ENCODE measurements at places on chromosomes 7 and 10.

DNA sequence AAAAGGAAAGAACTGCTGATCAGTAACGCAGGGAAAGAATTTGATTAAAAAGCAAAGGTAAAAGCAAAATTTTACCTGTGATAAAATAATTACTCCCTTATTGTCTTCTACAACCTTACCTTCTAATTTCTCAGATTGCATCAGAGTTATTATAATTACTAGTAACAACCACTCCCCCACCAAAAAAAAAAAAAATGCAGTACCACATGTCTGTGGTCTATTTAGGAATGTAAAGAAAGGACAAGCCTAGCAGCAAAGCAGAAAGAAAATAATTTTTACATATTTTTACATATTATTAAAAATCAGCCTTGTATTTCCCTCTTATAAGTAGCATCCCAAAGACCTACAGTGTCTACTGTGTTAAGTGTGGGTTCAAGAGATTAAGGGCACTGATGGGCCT, 430.4 kb downstream of the TFEC start:
- DNase-seq = no peak

- no peak for DNase-seq
Observed at GRCh38 chr7:64308016-64308270, 5.8 kb upstream of the ZNF736 start.

GRCh38 chr10:80461208-80462183, 7.4 kb downstream of the TSPAN14 start:
- no peak for DNase-seq

GRCh38 chr7:55548295-55548731, 24.0 kb downstream of the VOPP1 start:
- DNase-seq = no peak

DNA sequence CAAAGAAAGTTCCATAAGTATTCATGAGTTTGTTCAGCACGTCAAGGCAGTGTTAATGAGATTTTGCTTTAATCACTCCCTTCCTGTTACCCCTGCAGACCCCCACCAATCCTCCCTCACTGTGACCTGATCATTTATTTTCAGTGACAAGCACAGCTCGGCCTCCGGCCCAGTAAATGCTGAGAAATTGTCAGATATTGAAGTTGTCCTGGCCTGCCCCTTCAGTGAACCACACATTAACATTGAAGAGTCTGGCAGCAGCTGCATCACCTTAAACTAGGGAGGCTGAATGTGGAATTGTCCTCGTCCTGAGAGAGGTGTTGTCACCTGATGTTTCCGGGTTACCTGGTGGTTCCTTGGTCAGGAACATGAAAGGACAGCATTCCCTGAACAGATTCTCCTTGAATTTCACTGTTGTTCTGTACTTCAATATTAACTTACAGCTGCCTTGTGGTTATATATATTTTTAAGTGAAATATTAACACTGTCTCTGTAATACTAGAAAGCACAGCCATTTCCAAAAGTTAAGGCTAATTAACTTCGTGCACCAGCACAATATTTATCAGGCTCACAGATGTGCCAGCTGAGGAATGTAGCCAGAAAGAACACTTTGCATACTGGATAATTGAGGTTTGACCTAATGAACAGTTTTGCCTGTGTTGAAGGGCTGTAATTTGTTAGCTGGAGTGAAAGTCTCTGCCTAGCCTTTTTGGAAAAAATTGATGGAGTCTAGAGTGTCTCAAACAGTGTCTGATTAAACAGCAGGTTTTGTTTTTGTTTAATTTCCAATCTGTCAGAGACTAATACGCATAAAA, 265.3 kb downstream of the HDAC9 start:
- no peak for DNase-seq

- DNase-seq = no peak
Observed at GRCh38 chr7:8566016-8566415, 132.6 kb downstream of the NXPH1 start.

DNA sequence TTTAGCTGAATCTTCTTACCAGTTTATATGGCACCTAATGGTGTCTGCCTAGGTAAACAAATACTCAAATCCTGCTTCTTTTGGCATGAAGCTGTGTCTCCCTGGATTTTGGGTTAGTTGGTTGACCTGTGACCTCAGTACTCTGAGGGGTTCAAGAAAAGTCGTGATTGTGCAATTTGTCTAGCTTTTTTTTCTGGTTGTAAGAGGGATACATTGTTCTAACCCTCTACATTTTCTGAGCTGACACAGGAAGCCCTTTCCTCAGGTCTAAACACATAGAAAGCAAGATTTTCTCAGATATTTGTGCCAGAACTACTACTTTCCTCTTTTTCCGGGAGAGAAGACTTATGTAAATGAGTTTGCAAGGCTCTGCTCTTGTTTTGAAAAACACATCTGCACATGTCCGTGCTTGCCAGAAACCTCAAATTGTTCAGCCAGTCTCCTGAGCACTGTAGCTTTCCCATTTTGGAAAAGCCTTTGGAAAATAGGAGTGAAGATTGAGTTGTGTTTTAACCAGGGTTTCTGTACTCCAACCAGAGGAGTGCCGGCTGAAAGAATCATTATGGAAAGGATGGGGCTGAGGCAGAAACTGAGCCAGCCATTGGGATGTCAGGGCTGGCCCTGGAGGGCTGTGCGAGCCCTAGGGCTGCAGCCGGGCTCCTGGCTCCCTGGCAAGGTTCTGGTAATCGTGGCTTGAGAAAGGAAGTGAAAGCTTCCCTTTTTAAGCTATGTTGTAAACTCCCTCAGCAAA, 31.3 kb upstream of the CXCL12 start:
- DNase-seq = no peak

GRCh38 chr7:29485339-29486190, 78.1 kb upstream of the PRR15 start:
- DNase-seq = peak; percentile 57

GRCh38 chr7:74371381-74372341, 82.0 kb upstream of the GTF2IRD1 start:
- DNase-seq = peak; percentile 21

- no peak for DNase-seq
Observed at GRCh38 chr10:42111661-42112330, 526.6 kb downstream of the ZNF33B start.

GRCh38 chr10:117569610-117570390, 27.3 kb downstream of the EMX2 start:
- no peak for DNase-seq

DNA sequence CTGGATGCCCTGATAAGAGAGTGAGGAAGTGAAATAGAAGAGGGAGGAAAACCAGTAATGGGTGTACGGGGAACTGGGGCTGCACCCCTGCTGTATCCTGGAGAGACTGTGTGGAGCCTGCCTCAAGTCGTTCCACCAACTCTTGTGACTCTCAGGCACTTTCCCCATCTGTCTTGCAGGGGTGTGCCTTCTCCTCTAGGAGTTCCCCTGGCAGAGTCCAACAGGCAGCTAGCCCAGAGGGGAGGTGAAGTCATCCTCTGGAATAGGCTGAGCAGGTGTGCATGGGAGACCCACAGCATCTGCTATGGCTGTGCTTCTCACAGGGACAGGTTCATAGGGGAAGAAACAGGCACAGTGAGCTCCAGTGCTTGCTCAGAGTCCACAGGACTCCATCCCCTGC, 46.8 kb downstream of the WIPF3 start:
- DNase-seq = no peak

DNA sequence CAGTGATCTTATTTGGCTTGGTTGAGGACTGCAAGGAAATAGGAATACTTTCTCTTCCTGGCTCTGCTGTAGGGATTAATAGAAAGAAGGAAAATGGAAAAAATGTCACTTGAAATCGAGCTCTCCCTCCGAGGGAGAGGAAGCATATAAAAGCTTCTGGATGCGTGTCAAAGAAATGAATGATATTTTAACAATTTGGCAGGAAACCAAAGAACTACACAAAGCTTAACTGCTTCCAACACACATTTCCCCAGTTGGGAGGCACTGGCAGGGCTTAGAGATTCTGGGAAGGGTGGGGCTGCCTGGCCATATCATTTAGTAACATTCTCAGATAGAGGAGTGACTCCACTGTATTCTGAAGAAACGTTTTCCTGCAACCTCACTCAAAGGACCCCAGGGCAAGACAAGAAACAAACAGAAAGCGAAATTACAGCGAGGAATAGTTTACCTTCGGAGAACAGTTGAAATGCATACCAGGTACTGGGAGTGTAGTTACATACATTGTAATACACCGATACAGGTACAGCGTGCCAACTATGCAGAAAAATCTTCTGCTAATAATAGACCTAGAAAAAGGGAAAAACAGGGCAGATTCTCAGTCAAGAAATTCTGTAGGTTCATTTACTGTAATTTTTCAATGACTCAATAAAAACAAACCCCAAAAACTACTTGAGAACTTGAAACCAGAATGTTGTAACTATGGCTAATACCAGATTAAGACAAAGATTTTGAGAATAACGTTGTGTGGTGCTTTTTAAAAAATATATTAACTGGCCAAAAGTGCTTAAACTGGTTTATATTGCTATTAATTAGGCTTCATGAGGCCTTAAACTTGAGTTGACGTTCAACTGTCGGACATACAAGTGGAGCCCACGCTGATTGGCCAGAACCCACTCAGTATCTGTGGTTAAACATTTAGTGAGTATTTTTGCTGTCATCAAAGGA, 75.7 kb upstream of the ASAH2 start:
- no peak for DNase-seq

DNA sequence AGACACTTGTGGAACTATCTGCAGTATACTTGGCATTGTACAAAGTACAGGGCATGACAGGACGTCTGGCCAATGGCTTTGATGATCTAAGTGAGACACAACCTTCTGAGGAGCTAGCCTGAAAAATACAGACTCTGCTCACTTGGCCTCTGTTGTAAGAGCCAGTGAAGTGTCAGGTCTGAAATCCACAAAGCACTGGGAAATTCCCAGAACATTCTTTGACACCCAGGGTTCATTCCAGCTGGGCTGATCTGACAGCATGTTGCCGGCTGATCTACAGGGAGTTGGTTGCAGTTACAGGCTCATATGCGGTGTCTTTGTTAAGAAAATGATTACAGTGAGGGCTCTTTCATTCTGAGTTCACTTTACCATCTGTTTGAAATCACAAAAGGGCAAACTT, 354.6 kb downstream of the PHF14 start:
- DNase-seq = no peak

GRCh38 chr10:23521735-23522134, 82.9 kb downstream of the OTUD1 start:
- no peak for DNase-seq

DNA sequence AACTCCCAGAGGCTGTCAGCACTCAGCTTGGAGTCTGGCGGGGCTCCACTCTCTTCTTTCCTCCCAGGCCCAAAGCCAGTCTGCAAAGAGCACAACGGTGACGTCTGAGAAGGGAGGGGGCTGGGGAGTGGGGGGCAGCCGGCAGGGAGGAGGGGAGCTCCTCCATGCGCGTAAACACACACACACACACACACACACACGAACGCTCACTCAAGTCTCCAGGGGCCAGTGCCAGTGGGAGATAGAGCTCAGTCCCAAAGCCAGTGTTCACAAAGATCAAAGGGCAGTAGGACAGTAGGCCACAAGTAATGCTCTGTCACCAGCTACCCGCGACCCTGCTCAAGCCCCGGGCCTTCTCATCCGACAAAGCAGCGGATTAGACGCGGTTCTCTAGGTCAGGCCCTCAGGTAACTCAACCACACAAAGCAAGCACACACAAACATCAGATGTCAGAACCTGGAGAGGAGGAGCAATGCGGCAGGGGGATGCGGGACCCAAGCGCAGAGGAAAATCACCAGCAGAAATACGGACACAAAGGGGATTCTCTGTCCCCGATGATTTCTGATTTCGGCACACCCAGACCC, 19.9 kb downstream of the TCAF1 start:
- DNase-seq = peak; percentile 45

GRCh38 chr10:70441161-70441894, at the start of gene NODAL:
TSS of gene NODAL (minus strand) at chr10:70441681. CDS start at chr10:70441667, 14 bp downstream.
- no peak for DNase-seq

DNA sequence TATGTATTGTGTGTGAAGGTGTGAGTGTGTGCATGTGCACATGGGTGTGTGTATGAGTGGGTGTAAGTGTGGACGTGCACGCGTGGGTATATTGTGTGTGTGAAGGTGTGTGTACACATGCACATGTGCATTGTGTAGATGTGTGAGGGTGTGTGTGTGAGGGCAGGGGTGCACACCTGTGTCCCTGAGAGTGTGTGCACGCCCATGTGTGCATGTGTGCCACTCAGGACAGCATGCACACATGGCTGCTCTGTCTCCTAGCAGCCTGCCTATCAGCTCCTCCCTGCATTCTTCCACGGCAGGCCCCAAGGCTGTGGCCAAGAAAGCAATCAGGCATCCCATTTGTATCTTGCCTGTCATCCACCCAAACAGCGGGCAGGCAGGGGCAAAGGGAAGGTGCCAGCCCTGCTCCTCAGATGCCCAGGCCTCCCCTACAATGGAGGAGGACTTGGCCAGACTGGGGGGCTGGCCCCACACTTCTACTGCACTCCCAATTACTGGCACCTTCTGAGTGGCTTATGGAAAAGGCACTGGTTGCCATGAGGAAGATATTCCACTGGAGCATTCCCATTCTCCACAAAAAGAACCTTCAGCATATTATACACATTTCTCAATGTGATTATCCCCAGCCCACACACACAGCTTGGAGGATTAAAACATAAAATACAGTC, 380.4 kb upstream of the ZMIZ1 start:
- no peak for DNase-seq

GRCh38 chr10:124289851-124290795, 128.6 kb downstream of the OAT start:
- DNase-seq = peak; percentile 60

DNA sequence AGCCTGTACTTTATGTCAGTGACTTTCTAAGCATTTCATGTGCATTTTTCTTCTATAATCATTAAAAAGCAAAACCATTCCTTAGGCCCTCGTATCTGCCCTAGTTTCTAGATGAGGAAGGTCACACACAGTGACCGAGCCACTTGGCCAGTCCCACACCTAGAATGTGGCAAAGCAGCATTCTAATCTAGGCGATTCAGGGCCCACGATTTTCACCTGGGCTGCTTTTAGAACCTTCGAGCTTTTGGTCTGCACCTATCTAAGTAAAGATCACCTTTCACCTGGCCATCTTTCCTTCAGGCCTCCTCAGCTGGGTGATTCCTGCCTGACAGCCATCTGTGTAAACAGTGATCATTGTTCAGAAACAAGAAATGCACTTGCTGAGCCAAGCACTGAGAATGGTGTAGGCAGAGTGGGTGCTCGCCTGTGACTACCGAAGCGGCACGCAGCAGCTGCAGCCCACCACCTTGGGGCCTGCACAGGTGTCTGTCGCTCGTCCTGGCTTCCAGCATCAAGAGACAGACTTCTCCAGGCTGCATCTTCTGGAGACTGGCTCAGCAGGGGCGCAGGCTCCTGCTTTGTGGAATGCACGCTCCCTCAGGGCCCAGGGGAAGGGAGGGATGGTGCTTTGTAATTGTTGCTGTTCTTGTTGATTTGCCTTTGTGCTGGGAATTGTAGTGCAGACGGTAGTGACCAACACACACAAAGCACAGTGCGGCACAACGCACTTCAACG, 149.0 kb upstream of the INSYN2A start:
- no peak for DNase-seq
